ENCODE measurements at places on chromosomes 13 and 19. TPM values are rescaled to one million over a fixed set of nuclear protein-coding genes. Genes with fewer than 3 reads are reported as not detected.
A peak's percentile ranks its signal among the peaks of the same experiment; 100 is the strongest.

DNA sequence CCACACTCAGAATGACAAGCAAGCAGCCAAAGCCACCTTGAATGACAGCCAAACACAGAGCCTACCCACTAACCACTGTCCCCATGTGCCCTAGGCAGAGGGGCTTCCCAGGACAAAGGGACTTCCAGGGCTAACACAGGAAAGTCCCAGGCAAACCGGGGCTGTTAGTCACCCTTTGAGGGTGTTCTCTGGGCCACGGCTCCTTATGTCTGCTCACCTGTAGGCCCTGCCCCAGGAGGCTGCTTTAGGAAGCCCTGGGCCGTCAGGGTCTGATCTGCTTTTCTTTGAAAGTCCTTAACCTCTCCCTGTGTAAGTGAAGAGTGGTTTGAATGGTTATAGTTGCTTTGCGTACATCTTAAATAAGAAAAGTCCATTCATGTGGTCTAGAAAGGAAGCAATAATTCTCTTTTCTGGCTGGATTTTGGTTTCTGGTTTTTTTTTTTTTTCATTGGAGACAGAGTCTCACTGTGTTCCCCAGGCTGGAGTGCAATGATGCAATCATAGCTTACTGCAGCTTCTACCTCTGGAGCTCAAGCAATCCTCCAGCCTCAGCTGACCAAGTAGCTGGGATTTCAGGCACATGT lies 161.4 kb downstream of the EFNB2 start:
- no peak for DNase-seq

DNA sequence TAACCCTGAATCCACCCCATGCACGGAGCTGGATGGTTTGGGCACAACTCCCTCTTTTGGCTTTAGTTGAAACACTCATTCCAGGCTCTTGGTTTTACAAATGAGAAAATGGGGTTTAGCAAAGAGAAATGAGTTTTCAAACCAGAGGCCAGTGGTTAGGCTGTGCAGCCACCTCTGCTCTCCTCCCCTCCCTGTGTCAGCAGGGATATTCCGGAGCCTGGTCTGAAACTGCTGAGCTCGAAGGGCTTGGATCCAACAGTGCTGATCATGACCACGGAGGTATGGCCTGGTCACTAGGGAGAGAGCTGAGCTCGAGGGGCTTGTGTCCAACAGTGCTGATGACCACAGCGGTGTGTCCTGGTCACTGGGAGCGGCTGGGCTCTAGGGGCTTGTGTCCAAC lies 41.5 kb downstream of the ZNF787 start:
- DNase-seq, result no peak

Gene CEACAM7
- total RNA-seq, result not detected

GRCh38 chr19:55491546-55492360 lies 3.5 kb downstream of the SSC5D start:
- DNase-seq, result no peak

GRCh38 chr19:17718550-17718946 lies 732 bp upstream of the MAP1S start:
- DNase-seq, result no peak

Gene PLEKHJ1
- 48.9 TPM for total RNA-seq

- DNase-seq, result no peak
Observed at GRCh38 chr19:28489776-28490175, 723.2 kb downstream of the UQCRFS1 start.

DNA sequence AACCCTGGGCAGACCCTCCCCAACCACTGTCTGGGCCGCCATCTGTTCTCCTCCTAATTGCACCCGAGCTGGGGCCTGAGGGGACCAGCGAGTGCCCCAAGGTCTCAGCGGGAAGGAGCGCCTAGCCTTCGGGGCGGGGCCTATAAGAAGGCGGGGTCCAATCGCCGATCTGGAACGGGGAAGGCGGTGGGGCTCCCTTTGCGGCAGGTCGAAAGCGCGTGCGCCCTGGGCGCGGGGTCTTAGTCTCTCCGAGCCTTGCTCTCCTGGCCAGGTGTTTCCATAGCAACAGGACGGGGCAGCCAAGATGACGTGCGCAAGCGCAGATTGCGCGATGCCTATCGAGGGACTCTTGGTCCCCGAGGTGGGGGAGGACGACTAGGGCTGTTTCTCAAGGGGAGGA lies 2.8 kb downstream of the MAST1 start:
- DNase-seq, result peak; percentile 37

Gene GSX1
- total RNA-seq, result not detected

Gene CLEC11A
- 6.3 TPM for total RNA-seq

DNA sequence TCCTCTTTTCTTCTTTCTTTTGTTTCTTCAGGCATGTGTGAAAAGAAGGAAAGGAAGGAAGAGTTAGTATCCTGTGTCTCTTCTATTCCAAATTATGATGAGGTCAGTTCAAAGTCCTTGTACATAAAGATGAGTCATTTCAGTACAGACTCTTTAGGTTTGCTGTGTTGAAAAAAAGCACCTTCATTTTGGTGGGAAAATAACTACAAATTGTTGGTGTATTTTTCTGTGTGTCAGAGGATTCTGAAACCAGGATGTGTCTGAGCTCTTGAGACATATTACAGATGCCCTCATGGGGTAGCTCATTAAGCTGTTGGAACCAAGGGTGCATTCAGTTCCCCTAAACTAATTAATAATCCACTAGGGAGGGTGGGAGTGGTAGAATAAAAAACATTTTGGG lies 5.8 kb upstream of the HSPH1 start:
- DNase-seq, result no peak

DNA sequence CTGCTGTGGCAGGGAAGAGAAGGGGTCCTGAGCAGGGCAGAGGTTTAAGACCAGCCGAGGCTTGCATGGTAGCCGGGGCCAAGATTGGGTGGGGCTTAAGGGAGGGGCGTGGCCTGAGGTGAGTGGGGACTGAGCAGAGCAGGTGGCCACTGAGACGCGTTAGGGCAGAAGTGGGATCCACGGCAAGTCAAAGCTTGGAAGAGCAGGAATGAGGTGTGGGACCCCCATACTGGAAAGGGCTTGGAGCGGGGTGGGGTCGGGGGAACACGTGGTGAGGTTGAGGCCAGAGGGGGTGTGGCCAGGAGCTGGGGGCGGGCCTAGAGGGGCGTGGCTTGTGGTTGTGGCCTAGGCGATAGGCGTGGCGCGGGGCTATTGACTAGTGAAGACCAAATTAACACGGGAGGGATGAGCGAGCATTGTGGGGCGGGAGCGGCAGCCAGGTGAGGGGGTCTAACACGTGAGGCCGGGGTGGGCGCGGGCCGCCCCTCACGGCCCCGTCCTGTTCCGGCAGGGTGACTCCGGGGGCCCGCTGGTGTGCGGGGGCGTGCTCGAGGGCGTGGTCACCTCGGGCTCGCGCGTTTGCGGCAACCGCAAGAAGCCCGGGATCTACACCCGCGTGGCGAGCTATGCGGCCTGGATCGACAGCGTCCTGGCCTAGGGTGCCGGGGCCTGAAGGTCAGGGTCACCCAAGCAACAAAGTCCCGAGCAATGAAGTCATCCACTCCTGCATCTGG lies 3.3 kb downstream of the CFD start:
- DNase-seq, result no peak

Gene SHD
- total RNA-seq, result 19.5 TPM

Gene KIR2DL4
- total RNA-seq, result not detected

DNA sequence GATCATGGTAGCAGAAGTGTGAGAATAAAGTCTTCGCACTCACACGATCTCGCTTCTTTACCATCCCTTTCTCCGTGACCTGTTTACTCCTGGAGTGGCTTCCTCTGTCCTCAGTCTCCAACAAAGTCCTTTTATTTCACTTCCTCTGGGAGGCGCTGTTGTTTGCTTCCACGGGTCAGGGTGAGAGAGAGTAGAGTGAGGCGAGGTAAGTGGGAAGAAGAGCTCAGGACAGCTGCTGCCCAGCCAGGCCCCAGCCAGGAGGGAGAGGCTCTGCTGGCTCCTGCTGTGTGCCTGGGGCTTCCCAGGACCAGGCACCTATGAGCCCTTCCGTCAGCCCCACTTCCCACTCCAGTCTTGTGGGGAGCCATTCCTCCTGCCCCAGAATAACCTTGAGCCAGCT lies 242.1 kb downstream of the FGF9 start:
- DNase-seq, result no peak

DNA sequence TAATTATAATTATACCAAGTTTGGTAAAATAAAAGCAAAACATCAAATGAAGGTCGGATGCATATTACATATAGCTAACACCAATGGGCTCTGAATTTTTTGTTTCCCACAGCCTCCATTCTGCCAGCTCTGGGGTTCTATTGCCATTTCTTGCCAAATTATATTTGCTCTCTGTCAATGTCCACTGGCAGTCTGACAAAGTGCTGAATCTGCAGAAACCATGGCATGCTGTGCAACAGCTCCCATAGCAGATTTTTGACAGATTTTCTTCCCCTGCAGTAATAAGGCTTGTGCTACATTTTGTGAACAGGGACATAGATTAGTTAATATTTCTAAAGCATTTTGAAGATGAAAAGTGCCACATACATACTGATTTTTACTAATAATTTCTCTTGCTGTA lies 1102.1 kb downstream of the DIAPH3 start:
- no peak for DNase-seq

DNA sequence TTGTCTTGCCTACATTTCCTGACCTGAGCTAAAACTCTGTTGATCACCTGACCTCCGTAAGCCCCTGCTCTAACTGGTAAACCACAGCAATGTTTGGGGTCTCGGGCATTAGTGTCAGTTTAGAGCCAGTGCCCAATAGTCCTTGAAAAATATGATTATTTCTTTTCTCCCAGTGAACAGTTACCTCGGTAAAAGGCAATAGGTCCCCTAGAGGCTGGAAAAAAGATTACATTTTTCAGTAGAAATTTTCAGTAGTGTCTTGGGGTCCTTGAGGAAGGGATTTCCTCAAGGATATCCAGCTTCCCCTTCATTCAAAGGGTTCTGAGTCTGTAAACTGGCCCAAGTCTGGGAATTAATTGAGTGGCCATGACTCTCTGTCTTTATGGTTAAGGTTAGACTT lies 177.5 kb downstream of the SLC7A1 start:
- no peak for DNase-seq

DNA sequence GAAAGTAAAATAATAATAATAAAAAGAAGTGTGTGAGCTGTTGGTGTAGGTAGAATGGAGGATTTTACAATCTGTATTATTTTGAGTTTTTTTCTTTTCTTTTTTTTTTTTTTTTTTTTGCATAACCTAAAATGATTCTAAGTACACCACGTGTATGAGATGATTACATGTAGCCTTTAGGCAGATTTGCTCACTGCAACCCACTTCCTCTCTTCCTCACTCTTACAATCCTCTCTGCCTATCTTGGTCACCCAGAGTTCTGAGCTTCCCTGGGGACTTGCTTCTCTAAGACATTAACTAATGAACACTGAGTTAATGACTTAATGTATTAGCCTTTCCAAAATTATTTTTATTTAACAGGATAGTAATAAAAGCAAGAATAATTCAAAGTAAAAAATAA lies 1169.6 kb downstream of the EFNB2 start:
- no peak for DNase-seq

- no peak for DNase-seq
Observed at GRCh38 chr13:73073050-73073449, 14.2 kb downstream of the KLF5 start.

DNA sequence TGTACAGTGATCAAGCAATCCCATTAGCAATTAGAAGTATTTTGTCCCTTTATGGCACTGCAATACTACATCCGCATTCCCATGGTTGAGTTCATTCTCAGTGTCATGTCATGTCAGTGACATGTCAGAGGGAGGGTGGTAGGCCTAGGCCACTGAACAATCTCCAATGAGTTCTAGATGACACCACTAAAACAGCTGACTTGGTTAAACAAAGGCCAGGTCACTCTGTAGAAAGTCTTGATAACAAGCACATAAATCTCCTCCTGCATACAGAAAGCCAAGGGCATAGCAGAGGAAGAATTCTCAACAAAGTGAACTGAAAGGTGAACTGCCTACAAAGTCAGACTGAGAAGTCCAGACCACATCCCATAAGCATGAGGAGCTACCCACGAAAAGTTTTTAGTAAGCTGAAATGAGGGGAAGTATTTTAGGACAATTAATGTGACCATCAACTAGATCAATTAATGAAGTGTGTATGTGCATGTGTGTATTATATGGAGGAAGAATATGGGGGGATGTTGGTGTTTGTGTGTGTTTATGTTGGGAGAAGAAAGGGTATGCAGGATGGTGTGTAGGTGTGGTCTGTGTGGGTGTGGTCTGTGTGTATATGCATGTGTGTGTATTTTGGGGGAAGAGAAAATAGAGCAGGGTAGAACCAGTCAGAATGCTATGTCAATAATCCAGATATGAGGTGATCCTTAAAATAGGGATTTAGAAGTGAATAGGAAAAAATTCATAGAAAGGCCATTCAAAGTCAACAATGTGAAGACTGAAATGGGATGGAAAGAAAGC lies 67.7 kb downstream of the TBC1D4 start:
- DNase-seq, result no peak

DNA sequence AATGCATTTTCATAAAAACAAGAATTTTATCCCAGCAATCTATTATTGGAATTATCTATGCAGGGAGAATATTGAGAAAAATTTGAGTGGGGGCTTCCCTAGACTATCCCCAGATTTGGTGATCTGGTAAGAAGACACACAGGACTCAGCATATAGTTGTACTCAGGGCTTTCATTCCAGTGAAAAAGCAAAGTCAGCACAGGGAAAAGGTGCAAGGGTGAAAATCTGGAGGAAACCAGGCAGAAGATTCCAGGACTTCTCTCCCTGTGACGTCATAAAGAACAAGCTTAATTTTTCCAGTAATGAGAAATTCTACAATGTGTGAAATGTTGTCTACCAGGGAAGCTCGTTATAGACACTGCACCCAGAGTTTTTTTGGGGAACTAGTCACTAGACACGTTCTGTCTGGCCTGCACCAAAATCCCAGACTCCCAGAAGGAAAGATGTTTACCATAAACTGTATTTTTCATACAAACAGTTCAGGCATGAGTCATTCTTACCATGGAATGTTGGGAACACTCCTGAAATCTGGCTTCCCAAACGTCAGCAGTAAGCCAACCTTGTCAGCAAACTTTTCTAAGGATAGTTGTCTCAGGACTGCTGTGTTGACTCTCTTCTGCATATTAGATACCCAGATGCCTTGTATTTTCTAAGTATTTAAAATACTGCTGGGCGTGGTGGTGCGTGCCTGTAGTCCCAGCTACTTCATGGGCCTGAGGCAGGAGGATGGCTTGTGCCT lies 107.4 kb downstream of the DNAJC3 start:
- no peak for DNase-seq

Gene C1QTNF9
- total RNA-seq, result not detected

Gene FCGBP
- 30.7 TPM for total RNA-seq

- no peak for DNase-seq
Observed at GRCh38 chr19:28829359-28829758, 383.6 kb downstream of the UQCRFS1 start.

DNA sequence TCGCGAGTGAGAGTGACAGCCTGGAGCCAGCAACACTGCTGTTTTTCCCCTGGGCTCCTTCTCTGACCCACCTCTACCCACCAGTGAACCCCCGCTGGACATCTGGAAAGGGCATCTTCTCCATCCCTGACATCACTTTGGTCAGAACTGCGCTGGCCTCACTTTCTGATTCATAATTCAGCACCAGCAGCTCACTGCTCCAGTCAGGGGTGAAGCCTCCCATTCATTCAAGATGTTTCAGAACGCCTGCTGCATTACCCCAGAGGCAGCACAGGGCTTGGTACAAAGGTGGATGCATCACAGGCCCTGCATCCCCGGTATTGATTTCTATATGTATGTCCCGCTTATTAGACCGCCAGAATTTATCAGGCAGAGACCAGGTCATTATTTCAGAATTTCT lies 182.8 kb upstream of the TSHZ3 start:
- no peak for DNase-seq

- DNase-seq, result no peak
Observed at GRCh38 chr19:29858000-29858596, 46.3 kb downstream of the CCNE1 start.

Gene FBXO27
- 29.8 TPM for total RNA-seq

GRCh38 chr13:21960108-21960507 lies 289.2 kb downstream of the FGF9 start:
- no peak for DNase-seq
